ENCODE measurements at places on chromosomes 1 and 21.

DNA sequence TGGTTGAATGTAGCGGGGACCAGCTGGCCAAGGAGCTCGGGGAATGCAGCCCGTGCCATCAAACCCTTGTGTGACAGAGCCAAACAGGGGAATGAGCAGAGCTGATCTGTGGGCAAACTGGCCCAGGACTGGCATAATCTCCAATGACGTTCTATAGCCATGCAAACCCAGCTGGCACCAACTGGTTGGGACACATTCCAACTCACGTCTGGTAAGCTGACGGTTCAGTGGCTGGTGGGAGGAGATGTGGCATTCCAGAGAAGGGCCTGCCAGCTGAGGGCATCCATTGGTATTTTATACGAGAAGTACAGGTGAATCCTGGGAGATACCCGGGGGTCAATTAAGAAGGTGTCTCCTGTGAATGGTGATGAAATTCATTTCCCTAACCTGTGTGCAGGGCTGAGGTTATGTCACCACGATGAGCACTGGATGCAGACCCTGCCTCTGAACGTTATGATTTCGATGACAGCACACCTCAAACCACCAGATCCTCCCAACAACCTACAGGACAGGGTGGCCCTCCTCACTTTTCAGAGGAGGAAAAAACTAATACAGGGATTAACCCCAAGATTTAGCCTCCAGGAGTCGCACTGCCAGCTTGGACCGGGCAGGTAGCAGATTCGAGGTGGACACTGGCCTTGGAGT is 39.0 kb upstream of the RUNX3 start:
- no peak for DNase-seq

- DNase-seq: no peak
These were observed 217.8 kb upstream of the HOOK1 start for GRCh38 chr1:59596956-59597355.

DNA sequence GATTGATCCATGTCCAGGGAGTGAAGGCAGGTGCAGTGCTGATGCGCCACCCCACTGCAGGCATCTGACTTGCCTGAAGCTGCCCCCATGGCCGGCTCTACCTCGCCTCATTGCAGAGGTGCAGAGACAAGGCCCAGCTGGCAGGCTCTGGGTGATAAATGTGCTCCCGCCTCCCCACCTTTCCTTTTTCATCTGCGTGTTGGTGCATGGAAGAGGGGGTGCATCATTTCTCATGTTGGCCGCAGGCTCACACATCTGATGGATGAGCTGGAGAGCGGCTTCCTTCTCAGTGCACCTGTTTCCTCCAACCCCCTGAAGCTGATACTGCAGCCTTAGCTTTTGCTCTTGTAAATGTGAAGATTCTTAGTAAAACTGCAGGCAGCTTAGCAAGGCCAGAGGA is 306.0 kb upstream of the KAZN start:
- no peak for DNase-seq

GRCh38 chr1:7060745-7061144 is 275.5 kb downstream of the CAMTA1 start:
- DNase-seq: no peak
